ENCODE measurements at places on chromosomes 5 and 9. TPM values are rescaled to one million over a fixed set of nuclear protein-coding genes. Genes with fewer than 3 reads are reported as not detected.

- H3K27me3 ChIP-seq, result no peaks in the 10 kb centered on the region
- no peaks in the 10 kb centered on the region for H3K36me3 ChIP-seq
- DNase-seq, result no peak
Observed at GRCh38 chr9:114733816-114734215, 51.8 kb upstream of the TEX48 start.

The KLHL3 gene
- total RNA-seq, result 0.31 TPM

- no peak for DNase-seq
- H3K27ac ChIP-seq, result no peak overlapping the region
- H3K36me3 ChIP-seq, result no peaks in the 10 kb centered on the region
- no peak overlapping the region for H3K4me3 ChIP-seq
Observed at GRCh38 chr9:79616971-79617370, 45.2 kb downstream of the TLE4 start.

The PCDHB2 gene
- total RNA-seq, result not detected

- H3K36me3 ChIP-seq, result no peaks in the 10 kb centered on the region
- no peak for DNase-seq
- no peaks in the 10 kb centered on the region for H3K4me1 ChIP-seq
- H3K4me3 ChIP-seq, result no peak overlapping the region
- H3K27ac ChIP-seq, result no peak overlapping the region
Observed at GRCh38 chr5:154302161-154302560, 111.6 kb downstream of the GALNT10 start.

The PRR16 gene
- 4.9 TPM for total RNA-seq

DNA sequence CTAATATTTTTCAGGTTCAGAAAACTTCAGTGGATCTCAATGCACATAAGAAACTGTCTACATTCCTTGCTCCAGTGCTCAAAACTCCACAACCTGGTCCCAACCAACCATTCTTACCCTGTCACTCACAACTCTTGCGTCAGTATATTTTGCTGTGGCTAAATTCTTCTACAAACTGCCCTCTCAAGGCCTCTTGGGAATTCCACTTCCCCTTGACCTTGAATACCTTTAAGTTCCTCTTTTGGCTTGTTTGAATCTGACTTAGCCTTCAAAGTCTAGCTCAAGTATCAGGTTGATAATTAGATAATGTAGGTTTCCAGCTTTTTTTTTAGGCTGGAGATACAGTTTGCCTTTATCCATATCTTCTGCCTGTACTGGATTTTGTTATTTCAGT is 128.3 kb downstream of the SLF1 start:
- DNase-seq, result no peak
- H3K27me3 ChIP-seq, result no peaks in the 10 kb centered on the region
- no peak overlapping the region for H3K4me3 ChIP-seq
- H3K27ac ChIP-seq, result no peak overlapping the region
- H3K36me3 ChIP-seq, result no peaks in the 10 kb centered on the region

The MGAT4B gene
- 133 TPM for total RNA-seq

The PCDHGA10 gene
- total RNA-seq, result 0.07 TPM

The WWC1 gene
- 0.60 TPM for total RNA-seq

- H3K36me3 ChIP-seq, result no peaks in the 10 kb centered on the region
- no peaks in the 10 kb centered on the region for H3K27me3 ChIP-seq
- no peak for DNase-seq
- H3K27ac ChIP-seq, result no peak overlapping the region
- H3K4me3 ChIP-seq, result no peak overlapping the region
Observed at GRCh38 chr5:89036704-89037489, 153.9 kb upstream of the MEF2C start.

DNA sequence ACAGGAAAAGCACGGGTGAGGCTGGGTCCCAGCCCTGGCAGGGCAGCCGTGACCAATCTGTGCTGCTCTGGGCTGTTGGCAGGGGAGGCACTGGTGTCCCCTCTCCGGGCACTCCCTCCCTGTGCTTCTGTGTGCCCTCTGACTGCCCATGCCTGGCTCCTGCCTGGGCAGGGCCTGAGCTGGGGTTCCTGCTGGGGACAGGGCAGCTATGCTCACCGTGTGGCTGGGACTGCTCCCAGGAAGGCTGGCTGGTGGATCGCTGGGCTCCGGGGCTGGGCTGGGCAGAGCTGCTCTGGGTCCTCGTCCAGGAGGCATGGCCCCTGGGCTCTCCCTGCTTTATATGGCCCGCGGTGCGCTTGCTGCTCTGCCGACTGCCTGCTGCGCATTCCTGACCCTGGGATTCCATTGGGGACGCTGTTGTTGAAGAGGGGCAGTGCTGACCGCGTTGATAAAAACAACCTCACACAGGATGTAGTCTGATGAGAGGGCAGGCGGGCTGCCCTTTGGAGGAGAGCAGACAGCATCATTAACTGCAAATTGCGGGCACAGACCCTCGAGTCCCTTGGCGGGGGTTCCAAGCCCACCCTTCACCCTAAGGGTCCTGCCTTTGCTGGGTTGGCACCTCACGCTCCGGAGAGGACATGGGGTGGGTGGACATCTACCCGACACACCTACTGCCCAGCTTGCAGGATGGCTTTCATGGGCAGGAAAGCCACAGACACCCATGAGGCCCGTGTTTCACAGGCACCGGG is 955 bp downstream of the QRFP start:
- H3K27me3 ChIP-seq, result peaks cover 50% of the 10 kb centered on the region
- H3K4me3 ChIP-seq, result no peak overlapping the region
- H3K27ac ChIP-seq, result no peak overlapping the region
- H3K4me1 ChIP-seq, result peaks cover 6% of the 10 kb centered on the region
- peaks cover 7% of the 10 kb centered on the region for H3K36me3 ChIP-seq

The SMIM33 gene
- not detected for total RNA-seq

DNA sequence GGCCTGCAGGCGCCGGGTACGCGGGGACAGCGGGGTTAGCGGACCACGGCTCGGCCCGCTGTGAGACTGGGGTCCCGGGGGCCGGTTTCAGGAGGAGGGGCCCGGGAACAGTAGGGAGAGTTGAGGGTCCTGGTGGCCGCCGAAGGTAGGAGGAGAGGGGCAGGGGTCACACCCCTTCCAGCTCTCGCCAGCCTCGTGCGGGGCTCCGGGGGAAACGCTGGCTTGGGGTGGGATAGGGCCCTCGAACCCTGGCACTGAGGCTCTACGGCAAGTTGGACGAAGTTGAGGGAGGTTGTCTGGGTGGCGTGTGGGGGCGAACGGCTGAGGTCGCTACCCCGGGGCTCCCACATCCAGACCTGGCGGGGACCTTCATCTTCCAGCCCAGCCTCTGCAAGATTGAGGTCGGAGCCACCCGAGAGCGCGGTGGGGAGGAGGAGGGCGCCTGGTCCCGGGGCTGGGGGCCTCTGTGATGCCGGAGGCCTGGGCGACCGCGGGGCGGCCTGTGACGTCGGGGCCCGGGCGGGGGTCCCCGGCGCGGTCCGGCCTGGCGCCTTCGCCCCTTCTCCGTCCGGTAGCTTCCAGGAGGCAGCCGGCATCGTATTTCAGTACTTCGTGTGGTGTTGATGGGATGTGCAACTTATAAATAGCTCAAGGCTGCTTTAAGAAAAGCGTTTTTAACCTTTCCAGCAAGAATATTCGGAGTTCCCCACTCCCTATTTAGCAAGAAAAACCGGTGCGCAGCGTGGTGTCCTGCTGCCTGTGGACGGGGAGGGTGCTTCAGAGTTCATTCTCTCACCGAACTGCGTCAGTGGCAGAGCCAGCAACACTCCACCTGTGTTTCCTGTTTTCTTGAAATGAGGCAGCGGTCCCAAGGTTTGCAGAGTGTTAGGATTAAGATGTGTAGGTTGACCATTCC is 902 bp downstream of the HABP4 start:
- peaks cover 18% of the 10 kb centered on the region for H3K4me1 ChIP-seq
- H3K36me3 ChIP-seq, result no peaks in the 10 kb centered on the region
- H3K27me3 ChIP-seq, result peaks cover 14% of the 10 kb centered on the region
- no peak overlapping the region for H3K27ac ChIP-seq
- no peak for DNase-seq

The TMEM232 gene
- total RNA-seq, result 0.54 TPM

GRCh38 chr9:133171161-133171961 is 7.6 kb upstream of the GBGT1 start:
- no peaks in the 10 kb centered on the region for H3K36me3 ChIP-seq
- no peak overlapping the region for H3K4me3 ChIP-seq
- no peak for DNase-seq
- H3K27ac ChIP-seq, result no peak overlapping the region
- peaks cover 22% of the 10 kb centered on the region for H3K27me3 ChIP-seq

- H3K36me3 ChIP-seq, result peaks cover 38% of the 10 kb centered on the region
- H3K27me3 ChIP-seq, result no peaks in the 10 kb centered on the region
- peak; percentile 95 for DNase-seq
- peaks cover 70% of the 10 kb centered on the region for H3K4me1 ChIP-seq
- no peak overlapping the region for H3K4me3 ChIP-seq
Observed at GRCh38 chr5:132315529-132316067, 21.4 kb downstream of the SLC22A4 start.

Measured in K562 (cell line).